ENCODE measurements at places on chromosomes 1 and 21.

DNA sequence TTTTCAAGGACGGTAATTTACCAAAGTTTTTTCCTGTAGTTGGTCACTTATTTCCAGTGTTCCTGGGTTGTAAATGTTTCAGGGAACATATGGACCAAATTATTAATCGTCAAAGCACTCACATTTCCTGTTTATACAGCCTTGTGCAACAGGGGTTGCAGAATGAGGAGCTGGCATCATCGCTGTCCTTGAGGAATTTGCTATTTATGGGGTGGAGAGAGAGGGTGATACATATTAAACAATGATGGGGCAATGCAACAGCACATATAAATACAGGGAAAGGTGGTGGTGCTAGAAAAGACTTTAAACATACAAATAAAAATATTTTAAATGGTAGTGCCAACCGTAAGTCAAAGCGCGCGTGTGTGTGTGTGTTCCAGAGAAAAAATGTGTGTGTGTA lies 369.8 kb downstream of the NPHP4 start:
- DNase-seq, result no peak

GRCh38 chr1:107691540-107691939 lies 273.4 kb downstream of the VAV3 start:
- DNase-seq, result no peak

- no peak for DNase-seq
These were observed 297.2 kb downstream of the TGFB2 start for GRCh38 chr1:218642033-218642948.

- peak; percentile 50 for DNase-seq
These were observed 11.6 kb downstream of the IFI6 start for GRCh38 chr1:27660300-27660835.

GRCh38 chr1:116740746-116741145 lies 13.5 kb upstream of the CD2 start:
- DNase-seq, result no peak

GRCh38 chr1:9065213-9065751 lies 4.2 kb downstream of the SLC2A5 start:
- DNase-seq, result no peak

DNA sequence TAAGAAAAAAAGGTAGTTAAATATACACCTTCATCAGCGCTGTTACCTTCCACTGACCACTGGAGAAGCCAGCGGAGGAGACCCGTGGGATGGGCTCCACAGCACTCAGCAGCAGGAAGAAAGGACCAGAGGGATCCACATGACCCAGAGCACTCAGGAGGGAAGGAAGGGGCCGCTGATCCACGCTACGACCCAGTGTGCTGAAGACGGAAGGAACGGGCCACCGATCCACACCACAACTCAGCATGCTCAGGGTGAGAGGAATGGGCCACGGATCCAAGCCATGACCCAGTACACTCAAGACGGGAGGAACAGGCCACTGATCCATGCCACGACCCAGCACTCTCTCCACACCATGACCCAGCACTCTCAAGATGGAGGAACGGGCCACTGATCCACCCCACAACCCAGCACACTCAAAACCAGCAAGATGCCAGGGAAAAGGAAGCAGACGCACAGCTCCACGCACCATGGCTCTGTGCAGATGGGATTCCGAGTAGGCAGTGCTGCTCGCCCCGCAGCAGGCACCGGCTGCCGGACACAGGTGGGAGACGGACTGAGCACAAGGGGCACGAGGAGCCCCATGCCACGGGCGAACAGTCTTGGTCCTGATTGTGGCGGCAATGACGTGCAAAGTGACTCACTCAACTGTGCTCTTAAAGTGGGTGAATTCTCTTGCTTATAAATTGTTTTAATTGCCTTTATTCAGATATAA lies 8.7 kb downstream of the WRAP73 start:
- no peak for DNase-seq

All from GM12865 (cell line).